Stimulated activated CD8-positive, alpha-beta memory T cell treated with anti-CD3 and anti-CD28 coated beads, Interleukin-2, amount 100 ng/mL, for 48 hours (primary cell): ENCODE measurements at places on chromosomes 11 and 22.
A peak's percentile ranks its signal among the peaks of the same experiment; 100 is the strongest.

DNA sequence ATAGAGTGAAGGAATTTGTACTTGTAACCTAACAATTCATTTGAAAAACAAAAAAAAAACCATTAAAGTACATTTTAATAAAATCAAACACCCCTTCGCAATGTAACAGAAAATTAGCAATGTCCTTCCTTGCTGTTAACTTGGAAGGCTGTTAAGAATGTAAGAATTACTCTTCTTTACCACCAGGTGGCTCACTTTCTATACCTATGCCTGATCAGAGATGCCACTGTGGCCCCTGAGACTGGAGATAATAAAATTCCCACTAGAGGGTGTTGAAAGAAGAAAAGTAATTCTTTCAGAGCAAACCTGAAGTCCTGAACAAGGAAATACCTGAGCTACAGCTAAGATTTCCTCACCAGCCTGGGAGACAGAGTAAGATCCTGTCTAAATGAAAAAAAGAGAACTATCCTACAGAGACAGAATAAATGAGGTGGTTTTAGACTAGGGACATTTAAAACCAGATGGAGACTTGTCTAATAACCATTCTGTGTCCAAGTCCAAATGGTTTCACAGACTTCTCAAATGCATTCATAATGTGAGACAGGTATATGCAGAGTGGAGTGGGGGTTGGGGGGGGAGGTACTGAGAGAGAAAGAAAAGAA, 1089.3 kb downstream of the FAM181B start:
- no peak for DNase-seq

GRCh38 chr11:57896361-57897145, 127.1 kb upstream of the OR9Q1 start:
- no peak for DNase-seq

GRCh38 chr11:22625448-22626287, at the start of gene FANCF:
Gene FANCF (minus strand): TSS chr11:22625823. CDS start chr11:22625810, 13 bp downstream.
- DNase-seq = peak; percentile 57

DNA sequence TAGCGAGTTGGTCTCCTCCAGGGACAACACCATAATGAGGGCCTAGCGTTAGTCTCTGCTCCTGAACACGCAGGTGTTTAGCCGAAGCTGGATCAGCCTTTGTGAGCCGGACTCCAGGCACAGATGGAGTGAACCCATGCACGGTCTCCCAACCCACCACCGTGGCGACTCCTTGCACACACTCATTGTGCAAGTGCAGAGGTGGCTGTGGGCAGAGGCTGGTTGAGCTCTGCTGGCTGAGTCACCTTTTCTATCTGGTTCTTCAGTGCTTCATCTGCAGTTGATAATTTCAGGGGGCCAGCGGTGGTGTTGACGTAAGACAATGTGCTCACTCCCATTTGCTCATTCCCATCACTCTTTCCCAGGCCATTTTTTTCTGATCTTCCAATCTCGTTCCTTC, 72.1 kb upstream of the SLC22A12 start:
- DNase-seq = no peak

GRCh38 chr22:23403152-23403719, 176.9 kb downstream of the IGLL1 start:
- no peak for DNase-seq

DNA sequence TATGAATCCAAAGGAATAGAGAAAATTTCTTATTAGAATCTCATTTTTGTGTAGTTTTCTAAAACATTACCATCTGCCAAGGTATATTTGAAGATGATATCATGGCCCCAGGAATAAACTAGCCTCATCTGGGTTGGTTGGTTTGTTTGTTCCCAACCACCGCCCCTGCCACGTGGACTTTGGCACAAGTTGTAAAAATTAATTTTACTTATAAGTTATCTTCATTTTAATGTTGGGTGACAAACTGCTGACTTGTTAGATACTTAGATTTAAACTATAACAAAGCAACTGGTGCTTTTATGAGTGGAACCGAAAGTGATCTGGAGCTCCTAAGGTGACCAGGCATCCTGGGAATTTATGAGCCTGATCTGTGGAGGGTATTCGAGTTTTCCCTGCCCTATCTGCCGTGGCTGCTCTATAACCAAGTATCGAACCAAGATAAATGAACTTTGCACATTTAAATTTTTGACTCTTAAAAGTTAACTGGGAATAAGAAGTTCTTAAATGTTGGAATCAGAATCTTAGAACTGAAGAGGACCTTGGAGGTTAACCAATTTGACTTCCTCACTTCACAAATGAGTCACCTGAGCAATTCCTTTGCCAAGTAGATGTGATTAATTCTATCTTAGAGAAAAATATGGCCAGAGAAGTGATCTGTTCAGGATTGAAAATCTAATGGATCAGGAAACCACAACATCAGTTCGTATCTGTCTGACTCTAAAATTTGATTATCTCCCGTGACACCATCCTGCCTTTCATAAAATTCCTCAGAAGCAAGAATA, 129.1 kb upstream of the ARHGAP42 start:
- DNase-seq = no peak

DNA sequence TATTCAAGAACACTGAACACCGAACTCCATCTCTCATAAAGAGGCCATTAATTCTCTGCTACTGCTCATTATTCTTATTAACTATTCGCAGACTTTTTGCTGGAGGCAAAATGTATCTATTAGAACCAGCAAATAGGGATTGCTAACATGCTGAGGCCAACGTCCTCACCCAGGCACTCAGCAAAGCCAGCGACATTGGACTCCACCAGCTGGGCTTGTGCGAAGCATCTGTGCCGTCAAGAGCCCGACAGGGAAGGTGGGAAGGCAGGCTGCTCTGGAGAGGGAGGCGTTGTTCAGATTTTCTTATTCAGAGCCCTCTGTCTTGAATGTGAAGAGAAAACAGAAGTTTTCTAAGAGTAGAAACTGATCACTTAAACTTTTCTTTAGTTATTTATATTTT, 615.6 kb upstream of the KIRREL3 start:
- DNase-seq = no peak

GRCh38 chr11:121063728-121064127, 37.3 kb upstream of the TECTA start:
- DNase-seq = no peak
